ENCODE measurements at places on chromosomes 4 and X. TPM values are rescaled to one million over a fixed set of nuclear protein-coding genes. Genes with fewer than 3 reads are reported as not detected.
A peak's percentile ranks its signal among the peaks of the same experiment; 100 is the strongest.

DNA sequence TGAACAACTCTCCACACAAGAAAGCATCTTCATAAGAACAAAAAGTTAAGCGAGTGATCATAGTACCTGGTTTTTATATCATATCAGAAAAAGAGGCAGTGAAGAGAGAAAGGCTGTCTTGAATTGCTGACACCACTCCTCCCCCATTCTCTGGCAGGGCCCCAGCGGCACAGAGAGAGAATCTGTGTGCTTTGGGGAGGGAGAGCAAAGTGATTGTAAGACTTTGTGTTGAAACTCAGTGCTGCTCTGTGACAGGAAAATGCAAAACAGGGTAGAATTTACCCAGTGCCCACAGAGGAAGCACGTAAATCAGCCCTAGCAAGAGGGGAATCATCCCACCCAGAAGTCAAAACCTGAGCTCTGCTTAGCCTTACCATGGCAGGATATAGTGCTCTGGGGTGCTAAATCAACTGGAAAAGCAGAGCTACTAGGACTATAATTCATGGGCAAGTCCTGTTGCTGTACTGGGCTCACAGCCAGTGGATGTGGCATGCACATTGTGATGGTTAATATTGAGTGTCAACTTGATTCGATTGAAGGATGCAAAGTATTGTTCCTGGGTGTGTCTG, 174.6 kb downstream of the PRR32 start:
- DNase-seq, result no peak

The RRH gene
- not detected for total RNA-seq

The SMPX gene
- total RNA-seq, result not detected

The BCLAF3 gene
- total RNA-seq, result 5.7 TPM

DNA sequence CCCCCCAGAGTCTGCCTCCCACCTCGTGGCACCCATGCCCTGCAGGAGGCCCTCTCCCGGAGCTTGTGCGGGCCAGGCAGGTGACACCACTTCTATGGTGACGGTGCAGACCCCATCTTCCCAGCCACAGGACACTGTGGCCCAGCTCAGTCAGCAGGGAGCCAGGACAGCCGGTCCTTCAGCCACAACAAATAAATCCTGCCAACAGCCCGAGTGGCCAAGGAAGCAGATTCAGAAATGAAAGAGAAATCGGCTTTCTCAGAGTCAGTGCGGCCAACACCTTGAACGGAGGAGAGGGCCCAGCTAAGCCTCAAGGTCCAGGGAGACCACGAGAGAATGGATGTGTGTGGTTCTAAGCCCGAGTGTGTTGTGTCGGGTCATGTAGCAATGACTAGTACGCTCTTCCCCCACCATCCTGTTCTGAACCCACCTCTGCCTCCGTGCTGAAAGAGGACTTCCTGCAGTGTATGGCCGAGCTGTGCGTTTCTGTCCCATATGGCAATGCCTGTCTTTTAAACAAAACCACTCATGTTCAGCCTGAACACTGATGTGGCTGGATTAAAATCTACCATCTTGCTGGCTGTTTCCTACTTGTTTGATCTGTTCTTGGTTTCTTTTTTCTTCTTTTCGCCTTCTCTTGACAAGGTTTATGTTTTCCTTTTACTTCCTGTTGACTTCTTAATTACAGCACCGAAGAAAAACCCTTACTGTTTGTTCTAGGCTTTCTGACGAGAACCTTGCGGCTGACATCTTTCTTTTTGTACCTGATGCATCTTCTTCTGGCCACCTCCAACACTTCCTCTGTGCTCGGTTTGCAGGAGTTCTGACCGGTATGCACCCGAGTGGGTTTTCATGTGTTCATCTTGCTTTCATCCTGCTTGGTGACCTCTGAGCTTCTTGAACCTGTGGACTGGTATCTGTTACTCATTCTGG, 53.1 kb downstream of the GAK start:
- no peak for DNase-seq

The CWH43 gene
- total RNA-seq, result 43.9 TPM

GRCh38 chrX:101958139-101958538, 26.3 kb upstream of the ZMAT1 start:
- DNase-seq, result no peak

DNA sequence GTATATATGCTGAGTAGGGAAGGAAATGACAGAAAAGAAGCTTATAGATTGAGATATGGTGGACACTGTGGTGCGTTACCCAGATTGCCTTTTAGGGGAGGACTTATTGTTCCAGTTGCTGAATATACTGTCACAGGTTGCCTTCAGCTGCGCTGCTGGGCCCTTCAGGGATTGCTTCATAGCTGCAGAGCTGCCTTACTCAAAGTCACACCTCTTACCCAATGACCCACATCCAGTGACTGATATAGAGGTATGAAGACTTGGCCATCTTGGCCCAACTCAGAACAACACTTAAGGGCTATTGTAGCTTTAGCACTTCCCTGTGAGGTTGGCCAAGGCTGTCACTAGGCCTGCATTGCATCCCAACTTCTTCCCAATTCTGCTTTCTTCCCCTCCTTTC, 63.4 kb upstream of the TMEM164 start:
- no peak for DNase-seq

The GAGE1 gene
- not detected for total RNA-seq

DNA sequence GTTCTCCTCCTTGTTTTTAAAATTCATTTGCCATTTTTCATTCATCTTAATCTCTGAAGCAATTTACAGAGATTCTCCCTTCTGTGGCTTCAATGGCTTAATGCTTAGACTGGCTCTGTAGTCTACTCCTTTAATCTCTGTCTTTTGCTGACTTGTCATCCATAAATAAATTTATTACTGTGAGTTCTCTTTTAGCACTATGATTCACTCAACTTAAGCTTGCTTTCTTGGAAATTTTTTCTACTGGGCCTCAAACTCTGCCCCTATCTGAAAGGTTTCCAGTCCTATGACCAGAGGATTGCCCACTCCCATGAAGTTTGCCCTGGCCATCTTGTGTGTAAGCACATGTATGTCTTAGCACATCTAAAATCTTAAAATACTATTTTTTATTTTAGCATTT, 251.1 kb downstream of the DCLK2 start:
- no peak for DNase-seq

GRCh38 chr4:119697887-119698393, 69.3 kb upstream of the PDE5A start:
- no peak for DNase-seq

- DNase-seq, result no peak
Observed at GRCh38 chr4:138875891-138876608, 139.5 kb upstream of the NOCT start.

The OSTC gene
- 48.0 TPM for total RNA-seq

- DNase-seq, result no peak
Observed at GRCh38 chrX:24480400-24480865, 15.3 kb downstream of the PDK3 start.

DNA sequence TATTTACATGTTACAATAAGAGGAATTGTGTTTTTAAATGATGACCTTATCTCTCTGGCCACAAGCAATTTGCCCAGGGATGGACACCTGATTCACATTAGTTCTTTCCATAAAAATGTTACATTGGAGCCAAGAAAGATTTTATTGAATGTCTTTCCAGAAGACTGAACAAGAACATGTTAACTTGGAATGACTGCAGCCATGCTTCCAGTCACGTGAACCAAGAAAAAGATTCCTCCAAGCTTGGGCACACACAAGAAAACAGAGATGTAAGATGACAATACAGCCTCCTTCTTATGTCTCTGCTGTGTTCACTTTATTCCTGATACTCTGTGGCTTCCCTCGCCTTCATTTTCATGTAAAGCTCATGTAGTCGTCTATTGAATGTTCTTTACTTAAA, 737.6 kb downstream of the TRIML1 start:
- no peak for DNase-seq

DNA sequence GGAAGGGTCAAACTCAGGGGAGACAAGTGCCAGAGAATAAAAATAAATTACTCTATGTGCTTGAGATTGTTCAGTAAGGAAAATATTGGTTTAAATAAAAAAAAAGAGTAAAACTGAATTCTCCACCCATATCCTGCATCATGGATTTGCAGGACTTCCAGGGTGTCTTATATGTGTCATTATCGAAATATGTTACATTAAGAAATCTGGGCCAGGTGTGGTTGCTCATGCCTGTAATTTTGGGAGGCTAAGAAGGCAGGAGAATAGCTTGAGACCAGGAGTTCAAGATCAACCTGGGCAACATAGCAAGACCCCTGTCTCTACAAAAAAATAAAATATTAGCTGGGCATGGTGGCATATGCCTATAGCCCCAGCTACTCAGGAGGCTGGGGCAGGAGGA, 104.9 kb downstream of the PPP3CA start:
- no peak for DNase-seq

The SSX2B gene
- total RNA-seq, result not detected

- DNase-seq, result no peak
Observed at GRCh38 chr4:5759236-5760075, 48.5 kb downstream of the EVC start.

DNA sequence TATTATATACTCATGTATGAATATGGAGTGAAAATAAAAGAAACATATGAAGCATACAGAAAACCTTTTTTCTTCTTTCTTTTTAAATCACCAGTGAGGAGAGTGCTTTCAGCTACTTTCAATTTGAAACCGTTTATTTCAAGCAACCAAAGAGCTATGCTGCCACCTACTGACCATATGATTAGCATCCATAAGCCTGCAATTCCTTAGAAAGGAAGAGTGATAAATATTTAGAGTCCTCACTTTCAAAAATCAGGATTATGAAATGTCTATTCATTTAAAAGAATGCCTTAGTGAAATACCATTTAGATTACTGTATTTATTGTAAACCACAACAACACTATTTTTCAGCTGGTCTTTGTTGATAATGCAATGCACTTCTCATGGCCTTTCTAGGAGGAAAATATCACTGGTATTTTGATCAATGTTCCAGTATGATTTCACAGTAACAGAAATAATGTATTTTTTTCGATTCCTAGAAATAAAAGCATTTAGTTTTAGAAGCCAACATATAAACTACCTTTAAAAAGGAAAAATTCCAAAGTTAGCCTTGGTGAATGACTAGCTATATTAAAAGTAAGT, 667.6 kb downstream of the PCDH18 start:
- DNase-seq, result peak; percentile 20

GRCh38 chr4:102560115-102560514, 59.0 kb downstream of the NFKB1 start:
- no peak for DNase-seq

Measured in lower leg skin (tissue), 4 donors.